Activated naive CD4-positive, alpha-beta T cell treated with anti-CD3 and anti-CD28 coated beads, Interleukin-2, amount 10 ng/mL, durations not matched to agents 7 days and 5 days (primary cell): ENCODE measurements at places on chromosomes 13 and 19.
A peak's percentile ranks its signal among the peaks of the same experiment; 100 is the strongest.

DNA sequence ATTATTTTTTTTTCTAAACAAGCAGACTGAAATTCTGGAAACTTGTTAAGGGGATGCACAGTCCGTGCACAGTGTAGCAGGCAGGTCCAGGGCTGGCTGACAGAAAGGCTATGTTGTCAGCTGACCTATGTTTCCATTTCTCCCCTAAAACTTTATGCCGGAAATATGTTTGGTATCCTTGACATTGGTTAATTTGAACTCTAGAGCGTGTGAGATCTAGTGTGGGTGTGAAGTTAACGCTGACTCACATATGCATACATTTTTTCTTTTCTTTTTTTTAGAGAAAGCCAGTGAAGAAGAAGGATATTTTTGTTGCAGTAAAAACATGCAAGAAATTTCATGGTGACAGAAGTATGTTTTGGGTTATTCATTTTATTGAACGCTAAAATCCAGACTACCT lies 76.6 kb downstream of the B3GLCT start:
- no peak for DNase-seq

GRCh38 chr13:110227864-110228643 lies 78.9 kb downstream of the COL4A1 start:
- no peak for DNase-seq

GRCh38 chr13:23433171-23434153 lies at the start of gene SACS:
Gene SACS, minus strand, starts transcription at chr13:23433702. Its CDS starts 22,463 bp downstream, at chr13:23411239.
- DNase-seq, result no peak

DNA sequence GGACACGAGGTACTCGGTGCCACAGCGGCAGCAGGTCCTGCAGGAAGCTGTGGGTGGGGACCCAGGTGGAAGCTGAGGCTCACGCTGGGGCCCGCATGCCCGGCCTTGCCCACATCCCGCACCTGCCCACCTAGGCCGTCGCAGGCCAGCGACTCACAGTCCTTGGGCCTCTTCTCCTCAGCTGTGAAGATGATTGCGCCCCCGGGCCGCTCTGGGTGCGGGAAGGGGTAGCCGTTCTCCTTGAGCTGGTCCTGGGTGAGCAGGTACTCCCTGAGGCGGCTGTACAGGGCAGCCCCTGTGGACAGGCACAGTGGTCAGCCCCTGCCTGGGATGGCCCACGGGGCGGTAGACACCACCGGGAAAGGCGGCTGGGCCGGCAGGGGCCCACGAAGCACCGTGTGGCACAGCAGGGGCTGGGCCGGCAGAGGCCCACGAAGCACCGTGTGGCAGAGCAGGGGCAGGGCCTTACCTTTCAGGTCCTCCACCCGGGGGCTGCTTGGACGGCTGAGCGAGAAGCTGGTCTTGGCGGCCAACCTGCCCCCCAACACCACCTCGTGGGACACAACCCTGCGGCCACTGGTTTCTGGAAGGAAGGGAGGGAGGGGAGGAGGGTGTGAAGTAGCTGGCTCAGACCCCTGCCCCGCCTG lies 6.6 kb upstream of the ATP8B3 start:
- no peak for DNase-seq

DNA sequence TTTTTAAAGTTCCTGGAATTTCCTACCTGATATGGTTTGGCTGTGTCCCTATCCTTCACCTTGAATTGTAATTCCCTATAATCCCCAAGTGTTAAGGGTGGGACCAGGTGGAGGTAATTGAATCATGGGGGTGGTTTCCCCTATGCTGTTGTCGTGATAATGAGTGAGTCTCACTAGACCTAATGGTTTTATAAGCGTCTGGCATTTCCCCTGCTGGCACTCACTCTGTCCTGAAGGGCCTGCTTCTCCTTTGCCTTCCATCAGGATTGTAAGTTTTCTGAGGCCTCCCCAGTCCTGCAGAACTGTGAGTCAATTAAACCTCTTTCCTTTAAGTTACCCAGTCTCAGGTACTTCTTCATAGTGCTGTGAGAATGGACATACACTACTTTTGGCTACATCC lies 298.7 kb downstream of the HS6ST3 start:
- DNase-seq, result no peak

- DNase-seq, result no peak
Measured at GRCh38 chr13:19665427-19665859, 32.0 kb downstream of the MPHOSPH8 start.

- DNase-seq, result no peak
Measured at GRCh38 chr19:12485052-12485416, 418 bp upstream of the ZNF709 start.

GRCh38 chr13:50457415-50458393 lies 385.8 kb downstream of the DLEU7 start:
- no peak for DNase-seq

- DNase-seq, result no peak
Measured at GRCh38 chr13:39385621-39386231, 217.3 kb downstream of the LHFPL6 start.

DNA sequence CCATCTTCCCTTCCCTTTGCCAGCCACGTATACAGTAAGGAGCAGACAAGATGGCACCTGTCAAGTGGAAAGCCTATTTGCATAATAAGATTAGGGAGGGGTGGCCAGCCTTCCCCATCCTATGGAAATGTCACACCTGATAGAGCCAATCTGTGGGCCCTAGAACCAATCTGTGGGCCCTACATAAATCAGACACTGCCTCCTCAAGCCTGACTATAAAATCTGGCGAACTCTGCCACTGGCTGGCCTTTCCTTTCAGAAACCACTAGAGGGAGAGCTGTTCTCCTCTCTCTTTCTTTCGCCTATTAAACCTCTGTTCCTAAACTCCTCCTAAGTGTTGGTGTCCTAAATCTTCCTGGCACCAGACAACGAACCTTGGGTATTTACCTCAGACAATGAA lies 231.5 kb upstream of the KLHL1 start:
- DNase-seq, result no peak

DNA sequence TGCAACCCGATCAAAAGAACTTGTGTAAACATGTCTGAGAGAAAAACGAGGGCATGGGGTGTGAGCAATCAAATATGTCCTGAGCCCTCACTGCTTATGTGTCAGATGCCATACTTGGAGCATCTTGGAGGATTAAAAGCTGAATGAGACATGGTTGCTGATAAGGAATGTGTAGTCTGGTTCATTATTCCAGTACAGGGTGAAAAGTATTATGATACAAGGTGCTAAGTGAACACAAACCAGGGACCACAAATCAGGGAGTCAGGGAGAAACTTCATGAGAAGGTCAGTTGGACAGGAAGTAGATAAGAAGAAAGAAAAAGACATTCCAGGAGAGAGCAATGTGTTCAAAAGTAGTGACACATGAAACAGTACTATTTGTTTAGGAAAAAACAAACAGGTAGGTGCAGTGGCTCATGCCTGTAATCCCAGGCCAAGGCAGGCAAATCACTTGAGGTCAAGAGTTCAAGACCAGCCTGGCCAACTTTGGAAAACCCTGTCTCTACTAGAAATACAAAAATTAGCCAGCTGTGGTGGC lies 2.0 kb upstream of the RCBTB1 start:
- DNase-seq, result no peak

GRCh38 chr19:46904114-46905060 lies 43.6 kb downstream of the ARHGAP35 start:
- DNase-seq, result no peak

DNA sequence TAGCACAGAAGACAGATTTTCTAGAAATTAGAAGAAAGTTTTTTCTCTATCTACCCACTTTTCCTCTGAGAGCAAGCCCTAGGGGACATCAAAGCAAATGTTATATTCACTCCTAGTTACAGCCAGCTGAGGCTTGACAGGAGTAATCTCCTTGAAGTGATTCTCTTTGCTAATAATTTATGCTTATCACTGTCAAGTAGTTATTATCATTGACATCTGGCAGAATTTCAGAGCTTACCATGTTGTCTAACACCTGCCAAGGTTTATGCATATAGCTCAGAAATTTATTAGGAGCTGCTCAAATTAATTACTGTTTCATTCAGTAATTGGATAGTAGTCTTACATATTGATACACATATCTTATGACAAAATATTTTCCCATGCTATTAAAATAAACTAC lies 465.9 kb upstream of the ATXN8OS start:
- DNase-seq, result no peak

DNA sequence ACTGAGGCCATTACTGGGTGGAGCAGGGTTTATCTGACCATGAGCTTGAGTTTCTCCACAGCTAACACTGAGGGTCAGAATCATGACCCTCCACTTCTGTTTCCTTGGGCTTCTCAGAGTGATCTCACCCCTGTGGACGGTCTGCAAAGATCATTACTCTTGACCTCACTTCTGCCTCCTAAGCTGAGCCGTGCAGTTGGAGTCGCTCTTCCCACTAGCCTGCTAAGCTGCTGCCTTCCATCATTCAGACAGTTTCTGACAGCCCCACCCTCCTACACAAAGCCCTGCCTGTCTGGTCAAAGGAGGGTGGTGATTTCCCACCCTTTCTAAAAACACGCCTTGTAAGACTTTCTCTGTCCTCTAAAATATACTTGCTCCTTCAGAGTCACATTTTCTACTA lies 9.3 kb upstream of the FRY start:
- DNase-seq, result no peak

GRCh38 chr19:15717809-15718208 lies 10.0 kb upstream of the OR10H2 start:
- DNase-seq, result no peak

DNA sequence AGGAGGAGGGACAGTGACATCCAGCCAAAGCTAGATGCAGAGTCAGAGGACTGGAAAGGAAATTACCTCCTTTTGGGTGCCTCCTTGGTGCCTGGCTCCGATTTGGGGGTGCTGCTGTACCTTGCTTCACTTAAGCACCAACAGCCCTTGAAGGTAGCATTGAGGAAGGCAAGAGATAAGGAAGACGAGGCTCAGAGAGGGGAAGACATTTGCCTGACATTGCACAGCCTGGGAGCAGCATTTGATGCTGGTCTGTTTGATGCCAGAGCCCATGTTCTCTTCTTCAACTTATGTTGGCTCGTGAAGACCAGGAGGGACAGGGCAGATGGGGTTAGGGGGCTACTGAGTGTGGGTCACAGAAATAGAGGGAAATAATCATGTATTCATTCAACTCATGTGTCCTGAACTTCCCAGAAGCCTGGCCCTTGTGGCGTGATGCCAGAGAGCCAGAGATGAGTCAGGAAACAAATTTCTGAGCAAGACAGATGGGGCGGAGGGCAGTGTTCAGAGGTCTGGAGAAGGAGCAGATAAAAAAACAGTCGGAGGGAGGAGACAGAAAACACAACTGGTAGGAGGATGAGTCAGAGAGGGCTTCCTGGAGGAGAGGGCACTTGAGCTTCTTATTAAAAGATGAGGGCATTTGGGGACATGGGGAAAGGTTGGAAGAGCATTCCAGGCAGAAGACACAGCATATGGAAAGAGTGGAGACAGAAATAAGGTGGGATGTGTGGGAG lies 3.0 kb upstream of the C19orf81 start:
- no peak for DNase-seq

DNA sequence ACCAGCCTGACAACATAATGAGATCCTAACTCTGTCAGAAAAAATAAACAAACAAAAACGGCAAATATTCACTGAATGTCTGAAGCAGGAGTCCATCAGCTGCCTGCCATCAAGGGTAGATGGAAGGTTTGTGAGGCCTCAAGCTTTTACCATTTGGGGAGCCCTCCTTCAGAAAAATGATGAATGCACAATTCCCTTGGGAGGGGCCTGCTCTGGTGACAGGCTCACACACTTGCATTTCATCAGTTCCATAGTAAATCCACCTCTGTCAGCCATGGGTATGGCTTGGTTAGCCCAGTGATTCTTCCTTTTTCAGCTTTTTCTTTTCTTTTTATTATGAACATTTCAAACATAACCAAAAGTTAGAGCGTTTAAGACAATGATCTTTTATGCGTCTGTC lies 26.3 kb upstream of the KATNAL1 start:
- DNase-seq, result no peak

- DNase-seq, result no peak
Measured at GRCh38 chr13:98396071-98396710, 180.7 kb downstream of the STK24 start.

- peak; percentile 67 for DNase-seq
Measured at GRCh38 chr13:26529441-26529840, 28.0 kb upstream of the WASF3 start.

DNA sequence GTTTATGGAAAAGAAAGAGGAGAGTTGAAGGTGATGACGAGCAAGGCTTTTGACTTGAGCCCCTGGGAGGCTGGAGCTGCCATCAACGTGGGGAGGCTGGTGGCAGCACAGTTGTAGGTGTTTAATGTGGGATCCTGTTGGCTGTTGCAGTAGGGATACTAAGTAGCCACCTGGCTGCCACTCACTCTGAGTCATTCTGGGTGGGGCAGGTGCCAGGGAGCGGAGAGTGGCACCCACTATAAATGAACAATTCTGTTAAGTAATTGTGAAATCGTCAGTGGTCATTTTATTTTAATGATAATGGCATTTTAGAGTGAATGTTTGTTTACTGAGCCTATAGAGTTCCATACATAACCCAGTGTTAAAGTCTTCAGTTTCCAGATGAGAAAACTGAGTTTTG lies 9.8 kb downstream of the ZNF317 start:
- DNase-seq, result no peak

GRCh38 chr19:27777242-27777641 lies 1435.7 kb downstream of the UQCRFS1 start:
- no peak for DNase-seq

DNA sequence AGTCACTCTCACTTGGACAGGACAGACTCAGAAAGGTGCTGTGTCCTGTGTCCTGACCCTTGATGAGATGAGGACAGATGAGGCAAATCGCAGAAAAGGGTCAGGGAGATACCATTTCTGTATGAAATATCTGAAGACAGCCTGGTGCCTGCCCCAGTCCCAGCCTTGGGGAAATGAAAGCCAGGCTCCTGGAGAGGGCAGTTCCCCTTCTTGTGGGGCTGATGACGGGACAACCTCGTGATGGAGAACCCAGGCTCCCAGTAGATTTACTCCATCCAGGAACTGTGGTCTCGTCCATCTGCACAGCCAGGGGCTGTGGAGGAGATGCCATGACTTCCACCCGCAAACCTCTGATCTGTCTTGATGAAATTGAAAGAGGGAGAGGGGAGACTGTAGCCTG lies 13.8 kb downstream of the LILRB1 start:
- no peak for DNase-seq

- no peak for DNase-seq
Measured at GRCh38 chr19:19410553-19411550, 5.4 kb downstream of the GATAD2A start.

GRCh38 chr13:49303533-49304252 lies 56.0 kb downstream of the CDADC1 start:
- DNase-seq, result no peak

DNA sequence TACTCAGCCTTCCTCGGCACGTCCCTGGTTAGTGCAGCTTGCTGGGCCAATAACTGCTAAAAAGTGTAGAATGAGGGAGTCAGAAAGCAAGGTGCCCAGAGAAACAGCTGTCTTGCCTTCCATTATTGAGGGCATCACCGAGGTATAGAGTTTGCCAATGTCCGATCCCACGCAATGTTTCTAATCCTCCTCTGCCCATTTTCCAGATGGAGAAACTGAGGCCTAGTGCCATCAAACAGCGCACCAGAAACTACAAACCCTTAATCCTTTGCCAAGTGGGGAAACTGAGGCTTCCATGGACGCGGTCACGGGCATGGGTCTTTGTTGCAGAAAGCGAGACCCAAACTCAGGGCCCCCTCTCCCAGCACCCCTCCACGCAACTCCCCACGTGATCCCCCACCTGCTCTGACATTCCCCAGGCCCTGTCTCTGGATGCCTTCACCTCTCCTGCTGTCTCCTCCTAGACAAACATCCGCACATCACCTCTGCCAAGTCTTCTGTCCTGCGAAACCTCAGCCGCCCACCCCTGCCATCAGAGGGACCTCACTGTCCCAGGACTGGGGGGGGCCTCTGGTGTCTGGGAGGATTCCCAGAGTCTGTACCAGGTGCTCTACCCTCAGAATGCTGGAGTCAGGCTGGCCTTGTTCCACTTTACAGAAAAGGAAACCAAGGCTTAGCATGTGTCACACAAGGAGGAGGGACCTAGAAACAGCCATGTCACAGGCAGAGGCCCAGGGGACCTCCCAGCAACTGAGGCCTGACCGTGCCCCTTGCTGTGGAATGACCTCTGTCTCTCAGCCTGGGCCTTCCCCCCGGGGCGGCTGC lies 930 bp upstream of the PDE4C start:
- no peak for DNase-seq
